ENCODE measurements at places on chromosomes 1 and 21.

GRCh38 chr1:159974350-159974965, 20.4 kb upstream of the SLAMF9 start:
- no peak for ATAC-seq

DNA sequence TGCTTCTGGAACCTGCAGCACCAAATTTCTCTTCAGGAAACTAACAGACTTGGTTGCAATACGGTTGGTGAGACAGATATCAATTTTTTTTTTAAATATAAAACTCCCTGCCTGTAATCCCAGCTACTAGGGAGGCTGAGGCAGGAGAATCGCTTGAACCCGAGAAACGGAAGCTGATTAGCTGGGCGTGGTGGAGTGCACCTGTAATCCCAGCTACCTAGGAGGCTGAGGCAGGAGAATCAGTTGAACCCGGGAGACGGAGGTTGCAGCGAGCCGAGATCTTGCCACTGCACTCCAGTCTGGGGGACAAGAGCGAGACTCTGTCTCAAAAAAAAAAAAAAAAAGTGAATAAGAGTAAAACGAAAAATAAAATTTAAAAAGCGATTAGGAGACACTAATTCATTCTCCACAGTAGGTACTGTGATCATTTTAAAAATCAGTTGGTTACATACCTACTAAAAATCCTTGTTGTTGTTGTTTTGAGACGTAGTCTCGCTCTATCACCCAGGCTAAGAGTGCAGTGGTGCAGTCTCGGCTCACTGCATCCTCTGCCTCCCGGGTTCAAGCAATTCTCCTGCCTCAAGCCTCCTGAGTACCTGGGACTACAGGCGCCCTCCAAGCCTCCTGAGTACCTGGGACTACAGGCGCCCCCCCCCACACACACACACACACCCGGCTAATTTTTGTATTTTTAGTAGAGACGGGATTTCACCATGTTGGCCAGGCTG, 796 bp upstream of the RBM8A start:
- ATAC-seq: no peak

DNA sequence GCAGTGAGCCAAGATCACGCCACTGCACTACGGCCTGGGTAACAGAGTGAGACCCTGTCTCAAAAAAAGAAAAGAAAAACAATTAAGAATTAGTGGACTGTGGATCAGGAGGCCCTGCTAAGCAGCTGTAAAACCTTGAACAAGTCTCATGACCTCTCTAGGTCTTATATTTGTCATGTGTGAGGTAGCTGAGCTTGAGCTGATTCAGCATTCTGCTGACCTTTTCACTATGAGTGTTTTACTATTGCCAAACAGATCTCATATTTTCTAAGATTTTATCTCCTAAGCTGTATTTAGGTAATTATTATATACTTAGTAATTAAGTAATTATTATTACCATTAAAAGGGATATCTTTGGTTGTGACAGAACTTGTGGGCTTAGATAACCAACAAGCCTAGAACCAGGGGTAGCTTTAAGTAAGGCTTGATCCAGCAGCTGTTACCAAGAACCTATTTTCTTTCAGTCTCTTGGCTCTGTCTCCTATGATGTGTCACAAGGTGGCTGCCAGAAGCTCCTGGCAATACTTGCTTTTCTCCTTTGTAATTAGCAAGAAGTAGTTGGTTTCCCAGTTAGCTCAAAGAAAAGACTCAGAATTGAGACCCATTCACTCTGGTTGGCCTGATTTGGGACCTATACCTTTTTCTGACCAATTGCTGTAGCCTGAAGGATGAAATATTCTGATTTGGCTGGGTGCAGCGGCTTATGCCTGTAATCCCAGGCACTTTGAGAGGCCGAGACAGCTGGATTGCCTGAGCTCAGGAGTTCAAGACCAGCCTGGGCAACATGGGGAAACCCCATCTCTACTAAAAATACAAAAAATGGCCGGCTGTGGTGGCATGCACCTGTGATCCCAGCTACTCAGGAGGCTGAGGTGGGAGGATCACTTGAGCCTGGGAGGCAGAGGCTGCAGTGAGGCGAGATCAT, 8.5 kb upstream of the ZC3H12A start:
- ATAC-seq: no peak

- no peak for ATAC-seq
Measured at GRCh38 chr1:14571810-14572767, 26.4 kb upstream of the KAZN start.

DNA sequence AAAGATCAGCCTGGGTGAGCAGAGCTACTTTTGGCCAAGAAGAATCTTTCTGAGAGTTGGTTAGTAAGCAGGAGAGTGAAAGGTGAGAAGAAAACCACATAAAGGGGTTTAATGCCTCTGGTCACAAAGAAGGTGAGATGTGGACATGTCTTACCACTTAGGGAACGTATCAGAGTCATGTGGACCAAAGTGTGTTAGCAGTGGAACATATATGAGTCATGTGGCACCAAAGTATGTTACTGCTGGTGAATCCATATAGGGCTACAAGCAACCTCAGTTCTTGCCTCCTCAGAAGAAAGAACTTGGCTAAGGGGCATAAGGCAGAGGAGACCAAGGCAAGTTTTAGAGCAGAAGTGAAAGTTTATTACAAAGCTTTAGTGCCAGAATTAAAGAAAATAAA, 411.6 kb upstream of the NEGR1 start:
- no peak for ATAC-seq
